ENCODE measurements at places on chromosomes 7 and 10.

DNA sequence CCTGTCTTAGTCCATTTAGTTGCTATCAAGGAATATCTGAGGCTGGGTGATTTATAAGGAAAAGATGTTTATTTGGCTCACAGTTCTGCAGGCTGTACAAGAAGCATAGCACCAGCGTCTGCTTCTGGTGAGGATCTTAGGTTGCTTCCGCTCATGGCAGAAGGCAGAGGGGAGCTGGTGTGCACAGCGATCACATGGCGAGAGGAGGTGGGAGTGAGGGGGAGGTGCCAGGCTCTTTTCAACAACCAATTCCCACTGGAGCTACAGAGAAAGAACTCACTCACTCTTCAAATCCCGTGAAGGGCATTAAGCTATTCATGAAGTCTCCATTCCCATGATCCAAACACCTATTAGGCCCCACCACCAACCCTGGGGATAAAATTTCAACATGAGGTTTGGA lies 371.6 kb downstream of the SH2D4B start:
- no peak for DNase-seq

DNA sequence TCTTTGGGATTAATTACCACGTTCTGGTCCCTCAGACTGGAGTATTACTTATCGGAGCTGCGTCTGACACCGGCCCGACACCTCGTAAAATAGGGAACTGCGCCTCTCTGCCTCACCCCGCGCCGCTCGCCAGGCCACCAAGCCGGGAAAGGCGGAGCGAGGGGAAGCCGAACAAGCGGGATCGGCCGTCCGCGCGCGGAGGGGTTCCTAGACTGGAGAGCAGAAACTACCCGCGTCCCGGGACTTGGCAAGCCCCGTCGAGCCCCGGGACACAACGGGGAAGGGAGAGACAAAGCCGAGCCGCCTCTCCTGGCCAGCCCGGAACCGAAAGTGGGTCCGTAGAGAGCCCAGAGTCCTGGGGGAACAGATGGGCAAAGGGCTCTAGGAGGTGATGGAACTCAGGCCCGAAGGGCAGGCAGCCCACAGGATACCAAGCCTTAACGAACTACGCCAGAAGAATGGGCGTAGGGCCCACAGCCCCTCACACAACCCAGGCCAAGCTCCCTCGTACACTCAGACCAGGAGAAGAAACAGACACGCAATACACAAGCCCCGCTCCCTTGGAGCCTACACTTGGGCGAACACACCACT lies 6.5 kb downstream of the LBX1 start:
- no peak for DNase-seq

- DNase-seq: no peak
These were observed 30.3 kb upstream of the SLC39A12 start for GRCh38 chr10:17921378-17921777.

- no peak for DNase-seq
These were observed 489.8 kb downstream of the DNAJB6 start for GRCh38 chr7:157826566-157826965.

GRCh38 chr10:8254350-8254749 lies 199.9 kb downstream of the GATA3 start:
- no peak for DNase-seq

- no peak for DNase-seq
These were observed 185.7 kb upstream of the AUTS2 start for GRCh38 chr7:69412331-69413146.

Data from right renal pelvis (tissue), 4 donors.